SK-MEL-5 (cell line): ENCODE measurements at places on chromosomes 5 and 9. TPM values are rescaled to one million over a fixed set of nuclear protein-coding genes. Genes with fewer than 3 reads are reported as not detected.

RNF183 gene
- total RNA-seq = not detected in 2 replicates

ARID3C gene
- 0.11 and 0.26 TPM in 2 replicates for total RNA-seq

OR1J2 gene
- total RNA-seq = not detected in 2 replicates

IFNA5 gene
- not detected in 2 replicates for total RNA-seq

IQGAP2 gene
- total RNA-seq = 0.95 and 0.98 TPM in 2 replicates

EQTN gene
- total RNA-seq = not detected in 2 replicates

GRCh38 chr5:107455111-107455544 lies 215.6 kb downstream of the EFNA5 start:
- DNase-seq = no peak

DNA sequence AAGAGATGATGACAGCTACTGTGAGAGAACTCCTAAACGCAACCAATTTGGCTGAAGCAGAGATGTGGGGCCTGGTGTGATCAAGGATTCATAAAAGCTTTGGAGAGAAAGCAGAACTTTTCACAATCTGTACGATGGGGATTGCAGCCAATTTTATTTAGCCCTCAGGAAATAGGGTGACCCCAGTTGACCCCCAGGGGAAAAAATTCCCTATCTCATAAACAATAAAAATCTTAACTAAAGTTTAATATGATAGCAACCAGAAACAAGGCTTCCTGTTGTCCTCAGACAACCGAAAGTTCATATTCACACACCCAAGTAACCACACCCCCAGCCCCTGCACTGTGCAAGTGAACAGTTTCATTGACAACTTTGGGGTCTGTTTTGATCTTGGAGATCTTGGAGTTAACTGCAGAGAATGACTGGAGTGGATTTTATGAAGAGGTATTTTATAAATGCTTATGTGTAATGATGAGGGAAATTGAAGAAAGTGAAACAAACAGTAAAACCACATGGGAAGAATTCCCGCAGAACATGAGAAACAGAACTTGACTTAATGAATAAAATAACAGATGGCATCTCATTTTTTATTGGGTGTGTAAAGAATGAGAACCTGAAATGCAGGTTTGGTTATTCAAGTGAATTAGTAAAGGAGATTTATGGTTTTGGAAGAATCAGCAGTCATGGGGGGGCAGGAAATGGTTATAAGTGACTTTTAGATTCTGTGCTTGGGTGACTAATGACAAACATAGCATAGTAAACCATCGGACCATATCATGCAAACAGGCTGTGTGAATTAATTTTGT lies 94.5 kb downstream of the PDE4D start:
- DNase-seq = peak; percentile 49

- no peak for DNase-seq
These were observed 2.1 kb downstream of the SOHLH1 start for GRCh38 chr9:135697226-135697625.

GRCh38 chr9:137127301-137128157 lies 11.4 kb upstream of the GRIN1 start:
- no peak for DNase-seq

- DNase-seq = no peak
These were observed 31.3 kb downstream of the NDUFA8 start for GRCh38 chr9:122128007-122128968.

- no peak for DNase-seq
These were observed 497.1 kb downstream of the NFIB start for GRCh38 chr9:13816837-13817236.

DNA sequence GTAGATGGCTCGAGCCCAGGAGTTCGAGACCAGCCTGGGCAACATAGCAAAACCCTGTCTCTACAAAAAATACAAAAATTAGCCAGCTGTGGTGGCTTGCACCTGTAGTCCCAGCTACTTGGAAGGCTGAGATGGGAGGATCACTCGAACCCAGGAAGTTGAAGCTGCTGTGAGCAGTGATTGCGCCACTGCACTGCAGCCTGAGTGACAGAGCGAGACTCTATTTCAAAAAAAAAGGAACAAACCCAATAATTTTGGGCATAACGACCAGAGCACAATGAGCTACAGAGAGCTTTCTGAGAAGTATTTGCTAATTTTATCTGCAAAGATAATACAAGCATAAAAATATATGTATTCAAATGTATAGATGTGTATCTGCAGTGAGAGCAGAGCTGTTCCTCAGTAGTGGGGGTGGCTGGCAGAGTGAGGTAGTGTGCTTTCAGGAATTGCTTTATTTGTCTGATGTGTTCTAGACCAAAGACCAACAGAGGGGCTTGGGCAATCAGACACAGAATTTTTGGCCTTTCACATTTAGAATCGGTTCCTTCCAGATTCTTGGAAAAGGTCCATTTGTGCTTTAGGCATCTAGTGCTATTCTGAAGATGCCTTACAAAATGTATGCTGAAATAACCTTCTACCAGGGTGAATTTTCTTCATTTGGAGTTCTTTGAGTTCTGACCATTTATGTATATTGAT lies 5.2 kb downstream of the DOCK8 start:
- DNase-seq = no peak

- no peak for DNase-seq
These were observed 122.0 kb downstream of the WDR70 start for GRCh38 chr5:37501152-37501551.

- no peak for DNase-seq
These were observed 16.2 kb downstream of the FNBP1 start for GRCh38 chr9:130026583-130027340.

- DNase-seq = peak; percentile 59
These were observed 5.5 kb upstream of the CDHR2 start for GRCh38 chr5:176543428-176544182.

- DNase-seq = no peak
These were observed 50.9 kb upstream of the RXRA start for GRCh38 chr9:134275375-134275774.

DNA sequence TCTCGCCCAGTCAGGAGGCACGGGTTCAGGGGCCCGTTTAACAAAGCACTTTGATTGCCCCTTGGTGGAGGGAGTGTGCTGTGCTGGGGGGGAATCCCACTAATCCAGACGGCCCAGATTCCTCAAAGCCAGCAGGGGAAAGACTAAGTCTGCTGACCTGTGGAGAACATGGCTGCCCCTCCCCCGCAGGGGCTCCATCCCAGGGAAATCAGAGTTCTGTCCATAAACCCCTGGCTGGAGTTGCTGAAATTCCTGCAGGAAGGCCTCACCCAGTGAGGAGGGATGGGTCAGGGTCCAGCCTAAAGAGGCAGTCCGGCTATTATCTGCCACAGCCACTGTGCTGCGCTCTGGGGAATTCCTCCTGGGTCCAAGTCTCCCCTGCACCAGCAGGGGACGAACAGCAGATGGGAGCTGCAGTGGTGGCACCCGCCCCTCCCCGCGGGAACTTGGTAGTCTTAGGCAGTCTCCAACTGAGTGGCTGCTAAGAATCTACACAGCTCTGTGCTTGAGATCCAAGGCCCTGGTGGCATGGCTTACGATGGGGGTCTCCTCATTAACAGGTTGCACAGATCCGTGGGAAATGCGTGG lies 174.0 kb upstream of the DAB2 start:
- DNase-seq = no peak

DNA sequence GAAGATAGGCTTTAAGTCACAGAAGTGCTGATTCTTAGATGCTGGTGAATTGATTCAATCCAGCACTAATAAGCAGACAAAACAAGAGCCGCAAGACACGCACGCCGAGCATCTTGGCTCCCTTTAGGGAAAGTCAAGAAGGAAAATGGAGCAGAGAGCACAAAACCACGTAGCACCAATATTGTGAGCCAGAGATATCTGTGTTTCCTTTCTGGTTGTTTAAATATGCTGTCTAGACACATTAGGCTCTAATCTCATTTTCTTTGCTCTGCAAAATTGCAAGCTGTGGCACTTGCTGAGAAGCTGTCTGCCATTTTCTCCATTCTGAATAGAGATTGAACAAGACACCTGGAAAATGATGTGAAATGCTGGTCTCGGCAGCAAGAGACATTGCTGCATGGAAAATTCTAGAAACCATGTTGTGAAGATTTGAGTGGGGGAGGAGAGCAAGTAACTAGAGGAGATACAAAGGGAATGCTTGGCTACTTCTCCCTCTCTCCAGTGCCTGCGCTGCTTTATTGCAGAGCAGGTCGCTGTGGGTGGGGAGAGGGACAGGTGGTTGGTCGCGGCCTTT lies 336.3 kb downstream of the MED10 start:
- DNase-seq = no peak

GRCh38 chr5:45094876-45095440 lies 286.2 kb downstream of the MRPS30 start:
- no peak for DNase-seq
